ENCODE measurements at places on chromosomes 12 and 14. TPM values are rescaled to one million over a fixed set of nuclear protein-coding genes. Genes with fewer than 3 reads are reported as not detected.

The TMEM260 gene
- polyA plus RNA-seq, result 5.5 TPM

The CHGA gene
- 4.8 TPM for polyA plus RNA-seq

The KCNH3 gene
- polyA plus RNA-seq, result 1.5 TPM

The OR6C3 gene
- not detected for polyA plus RNA-seq

The LRRC43 gene
- polyA plus RNA-seq, result not detected

The BEGAIN gene
- polyA plus RNA-seq, result 0.38 TPM

The MANSC4 gene
- 0.49 TPM for polyA plus RNA-seq

The TAS2R43 gene
- not detected for polyA plus RNA-seq

GRCh38 chr14:31590206-31590605 is 29.0 kb downstream of the NUBPL start:
- no peak for DNase-seq

DNA sequence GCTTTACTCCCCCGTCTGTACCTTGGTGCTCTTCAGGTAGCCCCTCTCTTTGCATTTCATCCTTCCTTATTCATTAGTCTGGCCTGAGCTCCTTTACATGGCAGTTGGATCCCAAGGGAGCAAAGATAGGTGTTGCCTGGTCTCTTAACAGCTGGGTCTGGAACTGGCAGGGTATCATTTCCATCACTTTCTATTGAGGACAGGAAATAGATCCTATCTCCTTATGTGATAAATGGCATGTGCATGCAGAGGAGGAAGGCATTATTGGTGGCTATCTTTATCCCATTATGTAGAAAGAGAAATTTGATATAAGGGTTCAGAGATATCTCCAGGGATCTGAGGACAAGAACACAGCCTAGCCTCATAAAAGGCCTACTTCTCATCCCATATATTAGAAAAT is 54.6 kb upstream of the OAS1 start:
- DNase-seq, result no peak

GRCh38 chr14:95088665-95089064 is 68.7 kb downstream of the DICER1 start:
- no peak for DNase-seq

DNA sequence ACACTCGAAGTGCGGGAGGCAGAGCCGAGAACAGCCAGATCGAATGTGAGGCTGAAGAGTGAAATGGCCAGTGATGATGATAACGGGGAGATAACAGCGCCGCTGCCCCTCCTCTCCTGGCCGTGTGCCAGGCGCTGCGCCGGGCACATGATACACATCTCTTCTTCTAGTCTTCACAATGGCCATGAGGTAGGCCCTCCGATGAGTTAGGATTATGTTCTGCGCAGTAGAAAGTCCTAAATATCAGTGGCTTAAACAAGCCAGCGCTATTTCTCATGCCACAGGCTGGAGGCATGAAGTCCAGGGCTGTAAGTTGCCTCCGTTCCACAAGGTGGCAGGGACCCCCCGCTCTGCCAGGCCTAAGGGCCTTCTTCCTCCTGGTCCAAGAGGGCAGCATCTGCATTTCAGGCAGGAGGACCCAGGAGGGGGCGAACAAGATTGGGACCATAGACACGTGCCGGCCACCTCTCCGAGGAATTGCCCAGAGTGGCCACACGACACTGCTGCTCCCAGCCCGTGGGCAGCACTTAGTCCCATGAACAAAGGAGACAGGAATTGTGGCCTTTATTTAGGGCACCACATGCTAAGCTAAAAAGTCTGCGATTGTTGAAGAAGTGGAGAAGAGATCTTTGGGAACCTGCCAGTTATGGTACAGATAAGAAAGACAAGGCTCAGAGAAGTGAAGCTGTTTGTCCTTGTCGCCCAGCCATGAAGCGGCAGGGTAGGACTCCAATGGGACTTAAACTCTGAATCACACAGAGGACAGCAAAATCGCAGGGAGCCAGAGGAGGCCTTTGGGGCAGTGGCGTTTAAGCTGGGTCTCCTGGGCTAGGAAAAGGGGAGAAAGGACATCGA is 10.9 kb upstream of the HVCN1 start:
- DNase-seq, result no peak

GRCh38 chr14:34951286-34951685 is 31.5 kb upstream of the SRP54 start:
- DNase-seq, result no peak

DNA sequence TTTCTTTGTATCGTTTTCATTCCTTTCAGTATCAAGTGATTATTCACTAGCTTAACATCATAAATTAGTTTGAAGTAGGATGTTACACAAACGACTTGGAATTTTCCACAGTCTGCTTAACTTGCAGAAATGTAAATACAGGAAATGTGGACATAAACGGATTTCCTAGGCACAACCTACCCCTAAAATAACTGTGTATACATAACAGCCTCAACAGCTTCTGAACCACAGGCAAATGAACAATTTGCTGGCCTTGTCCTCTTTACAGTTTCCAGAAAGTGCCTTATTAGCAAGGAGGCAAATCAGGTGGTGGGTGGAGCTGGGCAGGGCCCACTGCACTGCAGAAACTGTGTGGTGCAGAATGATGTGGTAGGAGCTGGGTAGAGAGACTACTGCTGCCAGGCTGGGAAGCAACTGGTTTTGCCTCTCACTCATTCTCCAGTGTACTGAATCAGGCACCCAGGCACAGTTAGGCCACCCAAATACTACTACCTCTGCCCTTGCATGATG is 14.1 kb downstream of the DRAM1 start:
- DNase-seq, result no peak

GRCh38 chr12:88300931-88301330 is 158.8 kb downstream of the TMTC3 start:
- DNase-seq, result no peak

- no peak for DNase-seq
These were observed 774 bp upstream of the KRT75 start for GRCh38 chr12:52434760-52435530.

DNA sequence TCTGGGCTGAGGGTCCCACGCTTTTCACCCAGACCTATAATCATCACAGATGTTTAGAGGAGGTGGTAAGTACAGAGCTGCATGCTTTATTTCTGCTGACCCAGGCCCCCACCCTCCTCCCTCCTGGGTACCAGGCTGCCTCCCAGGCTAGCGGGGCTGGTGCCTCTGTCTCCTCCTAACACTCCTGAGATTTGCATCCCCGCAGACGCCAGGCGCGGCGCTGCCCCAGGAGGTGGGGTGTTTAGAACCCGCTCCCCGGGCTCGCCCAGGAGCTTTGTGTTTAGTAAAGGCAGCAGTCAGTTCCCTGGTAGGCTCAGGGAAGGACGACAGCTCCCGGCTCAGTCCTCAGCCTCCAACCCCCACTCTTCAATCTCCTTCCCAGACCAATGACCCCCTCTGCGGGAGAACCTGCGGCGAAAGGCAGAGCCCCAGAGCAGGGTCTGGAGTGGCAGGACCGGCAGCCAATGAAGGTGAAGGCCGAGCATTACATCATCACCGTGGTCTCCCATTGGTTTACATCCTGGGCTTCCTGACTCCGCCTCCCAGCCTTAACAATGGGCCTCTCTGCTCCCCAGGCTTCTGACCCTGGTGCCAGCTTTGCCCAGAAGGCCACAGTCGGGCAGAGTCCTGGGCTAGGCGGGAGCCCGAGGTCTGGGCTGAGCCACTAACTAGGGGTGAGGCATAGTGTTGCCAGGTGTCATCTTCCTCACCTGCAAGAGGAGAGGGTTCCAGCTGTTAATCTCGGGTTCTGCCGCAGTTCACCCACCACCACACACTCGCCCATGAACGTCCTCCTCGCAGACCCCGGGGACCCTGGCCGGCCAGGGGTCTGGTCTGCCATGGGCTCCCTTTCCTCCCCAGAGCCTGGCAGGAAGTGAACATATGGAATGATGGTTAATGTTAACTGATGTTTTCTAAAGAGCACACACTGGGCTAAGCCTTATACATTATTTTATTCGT is 57.5 kb downstream of the CALM1 start:
- peak; percentile 82 for DNase-seq

- DNase-seq, result peak; percentile 74
These were observed 1.2 kb downstream of the PITPNM2 start for GRCh38 chr12:123149501-123150274.
